ENCODE measurements at places on chromosomes 7 and 10.
A peak's percentile ranks its signal among the peaks of the same experiment; 100 is the strongest.

GRCh38 chr10:50624866-50625501, 1.2 kb upstream of the SGMS1 start:
- peak; percentile 60 for DNase-seq

DNA sequence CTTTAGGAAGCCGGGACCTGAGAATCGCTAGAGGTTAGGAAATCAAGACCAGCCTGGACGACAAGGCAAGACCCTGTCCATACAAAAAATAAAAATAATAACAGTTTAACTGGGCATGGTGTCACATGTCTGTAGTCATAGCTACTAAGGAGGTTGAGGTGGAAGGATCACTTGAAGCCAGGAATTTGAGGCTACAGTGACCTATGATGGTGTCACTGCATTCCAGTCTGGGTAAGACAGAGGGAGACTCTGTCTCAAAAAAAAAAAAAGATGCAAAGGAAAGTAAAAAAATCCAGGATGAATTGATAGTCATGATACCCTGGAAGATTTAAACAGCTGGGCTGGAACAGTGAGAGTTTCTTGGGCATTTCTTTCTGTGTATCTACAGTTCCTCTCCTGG, 463.2 kb downstream of the GALNT17 start:
- DNase-seq: no peak

DNA sequence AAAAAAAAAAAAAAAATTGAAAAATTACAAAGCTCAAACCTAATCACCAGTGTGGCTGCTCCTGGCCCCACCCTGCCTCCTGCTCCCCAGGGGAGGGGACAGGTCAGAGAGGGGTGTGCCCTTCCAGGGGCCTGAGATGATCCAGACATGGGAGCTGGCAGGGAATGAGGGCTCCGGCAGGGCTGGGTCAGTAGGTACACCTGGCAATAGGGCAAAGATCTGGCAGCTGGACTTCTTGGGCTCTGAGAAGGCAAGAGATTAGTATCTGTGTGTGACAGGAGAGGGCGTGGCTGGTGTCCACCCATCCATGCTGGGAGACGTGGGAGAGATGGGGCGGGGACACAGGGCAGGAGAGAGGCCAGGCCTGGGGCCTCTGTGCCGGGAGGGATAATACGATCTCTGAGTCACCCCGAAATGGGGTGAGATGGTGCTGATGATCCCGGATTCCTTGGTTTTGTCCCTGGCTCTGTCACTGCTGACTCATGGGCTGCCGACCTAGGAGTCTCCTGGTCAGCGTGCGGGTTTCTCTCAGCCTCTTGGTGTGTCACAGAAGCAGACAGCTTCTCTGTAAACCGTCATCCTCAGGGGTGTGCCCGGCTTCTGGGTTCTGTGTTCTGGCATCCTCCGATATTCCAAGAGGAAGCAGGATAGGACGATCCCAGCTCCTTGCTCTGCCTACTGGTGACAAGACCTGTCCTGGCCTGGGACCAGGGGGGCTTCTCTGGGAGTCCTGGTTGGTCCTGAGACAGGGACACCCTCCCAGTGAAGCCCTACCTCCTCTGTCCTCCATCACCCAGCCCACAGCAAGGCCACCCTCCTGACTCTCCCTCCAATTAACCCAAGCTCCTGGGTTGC, 8.2 kb upstream of the CLDN4 start:
- DNase-seq: no peak

- DNase-seq: no peak
Measured at GRCh38 chr7:105020926-105021325, 6.9 kb downstream of the KMT2E start.

- no peak for DNase-seq
Measured at GRCh38 chr7:29620556-29620930, 56.9 kb downstream of the PRR15 start.

DNA sequence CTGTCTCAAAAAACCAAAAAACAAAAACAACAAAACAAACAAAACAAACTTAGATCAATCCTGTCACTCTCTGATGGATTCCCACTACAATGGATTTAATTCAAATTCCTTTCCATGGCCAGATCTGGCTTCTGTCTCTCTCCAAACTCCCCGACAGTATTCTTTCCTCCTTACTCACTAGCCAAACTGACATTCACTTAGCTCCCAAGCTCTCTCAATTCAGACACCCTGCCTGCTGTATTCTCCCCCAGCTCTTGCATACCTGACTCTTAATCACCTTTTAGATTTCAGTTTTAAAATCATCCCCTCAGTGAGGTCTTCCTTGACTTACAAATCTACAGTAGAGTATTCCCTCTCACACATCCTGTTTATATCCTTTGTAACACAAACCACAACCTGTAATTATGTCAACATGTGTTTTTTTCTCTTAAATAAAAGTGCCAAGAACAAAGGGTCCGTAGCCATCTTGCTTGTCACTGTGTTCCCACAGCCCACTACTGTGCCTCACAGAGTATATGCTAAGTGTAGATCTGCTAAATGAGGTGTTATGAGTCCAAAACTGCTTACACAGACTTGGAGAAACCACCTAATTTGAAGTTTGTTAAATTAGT, 14.4 kb downstream of the HERPUD2 start:
- DNase-seq: no peak

- no peak for DNase-seq
Measured at GRCh38 chr7:86149024-86149665, 494.6 kb upstream of the GRM3 start.

- DNase-seq: no peak
Measured at GRCh38 chr7:84069999-84070500, 124.5 kb downstream of the SEMA3A start.

DNA sequence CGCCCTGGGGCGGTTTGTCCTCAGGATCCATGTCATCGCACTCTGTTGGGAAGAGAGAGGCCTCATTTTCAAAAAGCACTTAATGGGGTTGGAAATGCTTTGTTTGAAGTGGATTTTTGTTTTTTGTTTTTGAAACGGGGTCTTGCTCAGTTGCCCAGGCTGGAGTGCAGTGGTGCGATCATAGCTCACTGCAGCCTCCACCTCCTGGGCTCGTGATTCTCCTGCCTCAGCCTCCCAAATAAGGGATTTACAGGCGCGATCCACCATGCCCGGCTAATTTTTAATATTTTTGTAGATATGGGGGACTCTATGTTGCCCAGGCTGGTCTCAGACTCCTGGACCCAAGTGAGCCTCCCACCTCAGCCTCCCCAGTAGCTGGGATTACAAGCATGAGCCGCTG, 735 bp downstream of the FKBP6 start:
- no peak for DNase-seq

GRCh38 chr7:39667341-39667923, 44.1 kb downstream of the RALA start:
- no peak for DNase-seq

GRCh38 chr10:4332764-4333458, 493.1 kb upstream of the AKR1E2 start:
- no peak for DNase-seq

GRCh38 chr10:21526188-21526859, 842 bp upstream of the SKIDA1 start:
- peak; percentile 47 for DNase-seq

DNA sequence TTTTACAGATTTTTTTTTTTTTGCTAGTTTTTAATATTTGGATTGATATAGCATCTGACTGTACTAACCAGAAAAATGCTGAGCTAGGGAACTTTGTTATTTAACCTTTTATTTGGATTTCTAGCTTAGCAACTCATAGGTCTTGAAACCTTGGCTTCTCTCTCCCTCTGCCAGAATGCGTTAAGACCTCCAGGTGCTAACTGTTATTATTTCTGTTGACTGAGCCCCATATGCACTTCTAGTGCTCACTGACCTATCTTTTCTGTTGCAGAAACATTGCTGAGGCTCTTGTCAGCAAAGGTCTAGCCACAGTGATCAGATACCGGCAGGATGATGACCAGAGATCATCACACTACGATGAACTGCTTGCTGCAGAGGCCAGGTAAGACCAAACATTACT, 143.6 kb downstream of the LRRC4 start:
- DNase-seq: no peak

DNA sequence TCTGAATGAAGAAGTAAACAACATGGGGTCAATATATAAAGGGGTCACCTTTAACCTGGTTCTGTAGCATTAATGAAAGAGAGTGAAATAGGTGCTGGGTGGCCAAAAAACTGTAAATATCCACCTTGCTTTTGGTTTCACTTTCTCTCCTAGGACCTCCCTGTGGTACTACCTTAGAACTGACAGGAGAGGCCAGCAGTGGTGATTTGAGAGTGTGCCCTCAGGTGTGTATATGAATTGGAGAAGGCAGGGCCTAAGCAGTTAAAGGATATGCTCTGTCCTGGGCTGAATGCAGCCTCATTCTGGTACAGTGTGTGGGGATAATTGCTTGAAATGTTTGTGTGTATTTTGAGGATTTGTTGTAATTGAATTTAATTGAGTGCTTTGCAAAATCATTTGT, 62.0 kb downstream of the BBS9 start:
- DNase-seq: peak; percentile 4

DNA sequence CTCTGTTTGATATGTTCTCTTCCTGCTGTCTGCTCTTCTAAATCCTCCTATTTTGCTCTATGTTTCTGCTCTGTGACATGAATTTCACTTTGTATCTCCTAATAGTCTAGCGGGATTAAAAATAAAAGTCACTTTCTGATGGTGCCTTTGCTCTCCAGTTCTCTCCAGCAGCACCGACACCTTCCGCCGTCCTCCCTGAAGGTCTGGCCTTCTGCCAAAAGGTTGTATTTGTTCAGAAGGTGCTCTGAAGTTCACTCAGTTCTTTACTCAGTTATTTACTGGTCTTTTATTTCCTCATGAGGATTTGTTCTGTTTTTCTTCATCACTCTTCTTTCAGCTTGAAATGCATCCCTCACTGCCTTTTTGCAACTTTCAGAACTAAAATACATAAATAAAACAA, 11.2 kb upstream of the EPHA1 start:
- DNase-seq: no peak

Data from effector memory CD8-positive, alpha-beta T cell (primary cell).